ENCODE measurements at places on chromosomes 2 and 18.

GRCh38 chr2:199979832-199980628 is 24.6 kb downstream of the MAIP1 start:
- peak; percentile 90 for DNase-seq

DNA sequence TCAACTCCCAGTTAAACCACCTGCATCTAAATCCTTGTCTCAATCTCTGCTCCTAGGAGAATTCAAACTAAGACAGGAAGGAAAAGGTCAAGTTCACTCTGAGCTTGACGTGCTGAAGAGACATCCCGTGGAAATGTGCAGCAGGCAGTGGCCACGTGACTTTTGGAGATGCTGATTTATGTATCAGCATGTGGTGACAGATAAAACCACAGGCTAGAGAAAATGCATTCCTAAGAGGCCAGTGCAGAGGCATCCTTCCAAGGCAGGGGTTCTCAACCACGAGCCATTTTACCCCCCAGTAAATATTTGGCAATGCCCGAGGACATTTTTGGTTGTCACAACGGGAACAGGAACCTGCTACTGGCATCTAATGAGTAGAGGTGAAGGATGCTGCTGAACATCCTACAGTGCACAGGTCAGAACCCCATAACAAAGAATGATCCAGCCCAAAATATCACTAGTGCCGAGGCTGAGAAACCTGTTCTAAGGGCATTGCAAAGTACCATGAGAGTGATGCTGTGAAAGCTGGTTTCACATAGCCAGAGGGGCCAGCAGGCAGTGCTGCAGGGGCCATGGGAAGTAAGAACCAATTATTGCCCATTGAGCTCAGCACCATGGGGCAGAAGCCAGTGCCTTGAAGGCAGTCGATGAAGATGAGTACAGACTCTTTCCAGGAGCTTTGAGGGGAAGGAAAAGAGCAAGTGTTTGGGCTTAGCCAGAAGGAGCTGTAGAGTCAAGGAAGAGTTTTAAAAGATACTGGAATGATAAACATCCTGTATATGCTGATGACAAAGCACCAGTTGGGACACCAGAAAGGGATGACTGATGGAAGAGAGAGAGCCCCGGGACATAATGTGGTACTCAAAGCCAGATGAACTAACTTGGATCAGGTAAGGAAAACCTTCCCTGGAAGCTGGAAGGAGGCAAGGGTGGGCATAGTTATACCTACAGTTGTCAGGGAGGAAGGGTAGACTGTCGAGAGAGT is 174.6 kb downstream of the HAUS1 start:
- no peak for DNase-seq

GRCh38 chr2:75199428-75200011 is at the start of gene TACR1:
TSS of gene TACR1 (minus strand) at chr2:75199520. CDS start at chr2:75198934, 586 bp downstream.
- peak; percentile 85 for DNase-seq

DNA sequence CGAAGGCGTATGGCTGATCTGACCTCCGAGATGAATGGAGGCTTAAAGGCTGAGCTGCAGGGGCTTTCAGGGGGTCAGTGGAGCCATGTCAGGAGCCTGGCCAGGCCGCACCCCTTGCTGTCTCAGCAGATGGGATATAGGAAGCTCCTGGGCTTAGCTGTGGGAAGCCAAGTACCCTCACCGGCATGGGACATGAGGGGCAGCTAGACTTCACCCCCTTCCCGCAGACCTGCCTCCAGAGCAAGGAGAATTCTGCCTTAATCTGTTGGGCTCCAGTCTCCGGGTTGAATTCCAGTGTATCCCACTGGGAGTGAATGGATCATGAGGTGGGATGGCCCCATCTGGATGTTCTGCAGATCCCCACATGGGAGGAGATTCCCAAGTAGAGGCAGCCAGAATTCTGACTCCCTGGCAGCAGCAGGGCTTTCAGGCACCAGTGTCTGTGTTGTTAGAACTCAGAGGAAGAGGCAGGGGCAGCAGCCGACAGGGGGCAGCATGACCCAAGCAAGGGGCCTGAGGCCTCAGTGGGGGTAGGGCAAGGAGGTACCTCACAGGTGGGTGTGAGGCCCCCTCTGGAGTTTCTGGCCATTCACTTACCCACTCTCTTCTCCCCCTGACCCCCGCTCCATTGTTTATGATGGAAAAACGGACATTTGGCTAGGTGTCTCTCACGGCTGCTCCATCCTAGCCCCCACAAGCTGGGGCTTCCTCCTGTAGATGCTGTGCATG is 19.1 kb downstream of the CAPG start:
- peak; percentile 20 for DNase-seq

DNA sequence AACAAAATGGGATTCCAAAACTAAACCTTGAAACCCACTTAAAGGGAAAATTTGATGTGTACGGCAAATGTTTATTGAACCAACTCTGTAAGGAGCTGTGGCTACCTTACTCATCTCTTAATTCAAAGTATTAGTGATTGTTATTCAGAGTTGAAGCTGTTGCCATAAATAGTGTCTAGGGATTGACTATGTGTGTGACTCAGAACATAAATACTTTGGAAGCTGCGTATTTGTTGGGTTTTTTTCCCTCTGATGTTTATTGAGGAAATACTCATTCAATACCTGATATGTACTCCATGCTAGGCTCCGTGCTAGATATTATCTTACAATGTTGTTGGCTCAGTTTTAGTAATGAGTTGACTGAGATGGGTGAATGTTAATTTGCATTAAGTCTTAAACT is 90.4 kb downstream of the PTRHD1 start:
- no peak for DNase-seq

DNA sequence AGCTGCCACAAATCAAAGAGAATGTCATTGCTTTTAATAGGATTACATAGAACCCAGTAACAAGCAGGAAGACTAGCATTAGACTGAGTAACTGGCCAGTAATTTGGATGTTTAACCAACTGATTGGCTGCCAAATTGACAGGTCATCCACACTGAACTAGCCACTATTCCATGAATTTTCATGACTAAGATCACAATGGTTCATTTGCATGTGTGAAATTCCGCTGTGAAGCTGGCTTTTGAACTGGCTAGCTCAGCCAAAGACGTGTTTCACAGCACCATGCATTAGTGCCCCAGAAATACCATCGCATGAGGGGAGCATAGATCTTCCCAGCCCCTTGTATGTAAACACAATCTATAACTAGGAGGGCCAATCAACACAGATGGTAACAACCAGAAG is 649.8 kb downstream of the ARHGAP15 start:
- no peak for DNase-seq

- DNase-seq: peak; percentile 16
These were observed 87.6 kb downstream of the SEMA4F start for GRCh38 chr2:74741629-74742028.

DNA sequence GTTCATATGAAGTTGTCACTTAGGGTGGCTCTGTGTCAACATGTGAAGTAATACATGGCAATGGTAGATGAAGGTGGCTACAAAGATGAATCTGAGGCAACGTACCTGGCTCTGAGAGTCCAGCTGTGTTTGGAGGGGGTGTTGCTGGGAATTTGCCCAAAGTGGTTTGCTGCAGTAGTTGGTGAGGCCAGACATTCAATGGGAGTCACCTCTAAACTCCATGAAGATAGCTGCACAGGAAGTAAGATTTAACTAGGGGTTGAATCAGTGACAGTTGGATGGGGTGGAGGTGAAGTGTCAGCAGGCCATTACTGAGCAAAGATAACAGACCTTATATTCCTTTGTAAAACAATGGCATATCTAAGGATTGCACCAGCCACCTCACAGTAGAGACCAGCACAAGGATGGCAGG is 71.8 kb downstream of the NUP35 start:
- no peak for DNase-seq

GRCh38 chr2:239574434-239575156 is 173.8 kb upstream of the HDAC4 start:
- DNase-seq: no peak

GRCh38 chr2:237253046-237253702 is 160.8 kb downstream of the COL6A3 start:
- no peak for DNase-seq

DNA sequence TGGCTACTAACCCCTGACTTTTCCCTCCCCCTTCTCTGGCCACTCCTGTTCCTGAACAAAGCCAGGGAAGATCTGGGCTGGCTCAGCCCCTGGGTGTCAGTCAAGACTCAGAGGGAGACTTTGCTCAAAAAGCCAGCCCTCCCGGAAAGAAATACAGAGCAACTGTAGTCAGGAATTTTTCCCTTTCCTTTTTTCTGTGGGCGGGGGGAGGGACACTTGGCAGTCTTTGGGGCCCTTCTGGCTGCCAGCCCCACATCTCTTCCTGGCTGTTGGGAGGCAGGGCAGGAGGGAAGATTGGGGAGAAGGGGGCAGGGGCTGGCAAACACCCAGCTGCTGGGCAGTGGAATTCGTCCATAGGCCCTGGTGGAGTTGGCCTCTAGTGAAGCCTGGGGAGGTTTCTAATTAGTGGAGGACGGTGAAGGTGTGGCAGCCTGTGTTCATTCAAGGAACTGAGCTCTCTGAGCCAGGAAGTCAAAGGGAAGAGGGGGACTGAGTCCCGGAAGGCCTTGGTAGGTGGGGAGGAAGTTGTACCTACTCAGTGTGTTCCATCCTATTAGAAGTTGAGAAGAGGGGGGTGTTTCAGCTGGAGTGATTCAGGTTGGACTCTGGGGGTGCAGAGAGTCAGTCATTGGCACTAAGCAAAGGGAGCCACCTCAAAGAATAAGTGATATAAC is 10.9 kb downstream of the IGFBP2 start:
- no peak for DNase-seq

DNA sequence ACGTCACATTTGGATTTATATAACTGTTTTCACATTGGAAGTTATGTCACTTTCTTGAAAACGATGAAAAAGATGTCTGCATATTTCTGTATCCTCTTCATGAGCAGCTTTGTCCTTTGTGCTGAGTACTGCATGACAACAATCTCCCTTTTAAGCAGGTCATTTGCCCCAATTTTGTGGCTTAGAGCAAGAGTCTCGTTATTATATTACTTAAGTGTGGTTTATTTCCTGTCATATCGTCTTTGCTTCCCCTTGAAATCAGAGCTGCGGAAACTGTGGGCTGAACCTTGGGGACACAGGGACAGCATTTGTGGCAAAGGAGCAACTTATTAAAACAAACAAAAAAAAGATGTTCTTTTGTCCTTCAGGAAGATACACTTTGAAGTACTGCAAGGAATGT is 254.0 kb upstream of the DSEL start:
- peak; percentile 14 for DNase-seq

DNA sequence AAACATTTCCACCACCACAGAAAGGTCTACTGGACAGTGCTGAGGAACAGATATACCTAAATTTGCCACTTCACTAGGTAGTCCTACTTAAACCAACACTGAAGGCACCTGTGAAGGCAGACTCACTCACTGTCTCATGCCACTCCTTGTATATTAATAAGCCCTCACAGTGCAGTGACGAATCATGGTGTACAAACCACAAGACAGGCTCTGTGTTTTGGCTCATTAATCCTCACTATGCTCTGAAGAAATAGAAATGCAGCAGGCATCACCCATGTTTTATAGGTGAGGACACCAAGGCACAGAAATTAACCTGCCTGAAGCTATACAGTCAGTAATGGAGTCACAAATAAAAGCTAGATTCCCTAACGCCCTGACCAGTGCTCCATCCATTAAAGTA is 44.3 kb downstream of the BARD1 start:
- DNase-seq: no peak

DNA sequence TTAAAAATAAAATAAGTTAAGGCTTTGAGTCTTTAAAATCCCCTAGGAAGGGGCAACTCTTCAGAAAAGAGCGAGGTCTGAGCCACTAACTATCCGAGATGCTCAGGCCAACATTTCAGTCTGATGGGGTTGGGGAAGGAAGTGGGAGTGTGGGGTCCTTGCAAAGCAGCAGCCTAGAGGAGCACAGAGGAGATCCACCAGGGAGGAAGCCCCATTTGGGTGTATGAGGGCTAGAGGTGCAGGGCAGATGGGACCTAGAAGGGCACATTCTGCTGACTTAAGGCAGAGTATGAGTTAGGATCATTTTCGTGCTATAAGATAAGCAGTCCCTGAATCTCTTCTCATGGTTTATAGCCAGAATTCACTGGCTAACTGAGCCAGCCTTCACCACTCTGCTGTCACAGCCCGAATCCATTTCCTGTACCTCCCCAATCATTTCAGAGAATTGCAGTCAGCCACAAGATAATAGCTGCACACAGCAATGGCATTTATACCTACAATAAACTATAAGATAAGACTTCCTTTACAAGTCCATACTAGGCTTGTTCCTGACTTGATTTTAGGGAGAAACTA is 37.0 kb downstream of the MRPL30 start:
- DNase-seq: no peak

GRCh38 chr2:232321156-232321816 is 57.3 kb upstream of the ALPP start:
- no peak for DNase-seq

All from retina (tissue), 1 donor.